ENCODE measurements at places on chromosomes 6 and 20.
A peak's percentile ranks its signal among the peaks of the same experiment; 100 is the strongest.

GRCh38 chr6:13924146-13924948 is 405 bp upstream of the RNF182 start:
- no peak for DNase-seq

- DNase-seq = no peak
Observed at GRCh38 chr20:52963131-52963530, 9.0 kb upstream of the TSHZ2 start.

DNA sequence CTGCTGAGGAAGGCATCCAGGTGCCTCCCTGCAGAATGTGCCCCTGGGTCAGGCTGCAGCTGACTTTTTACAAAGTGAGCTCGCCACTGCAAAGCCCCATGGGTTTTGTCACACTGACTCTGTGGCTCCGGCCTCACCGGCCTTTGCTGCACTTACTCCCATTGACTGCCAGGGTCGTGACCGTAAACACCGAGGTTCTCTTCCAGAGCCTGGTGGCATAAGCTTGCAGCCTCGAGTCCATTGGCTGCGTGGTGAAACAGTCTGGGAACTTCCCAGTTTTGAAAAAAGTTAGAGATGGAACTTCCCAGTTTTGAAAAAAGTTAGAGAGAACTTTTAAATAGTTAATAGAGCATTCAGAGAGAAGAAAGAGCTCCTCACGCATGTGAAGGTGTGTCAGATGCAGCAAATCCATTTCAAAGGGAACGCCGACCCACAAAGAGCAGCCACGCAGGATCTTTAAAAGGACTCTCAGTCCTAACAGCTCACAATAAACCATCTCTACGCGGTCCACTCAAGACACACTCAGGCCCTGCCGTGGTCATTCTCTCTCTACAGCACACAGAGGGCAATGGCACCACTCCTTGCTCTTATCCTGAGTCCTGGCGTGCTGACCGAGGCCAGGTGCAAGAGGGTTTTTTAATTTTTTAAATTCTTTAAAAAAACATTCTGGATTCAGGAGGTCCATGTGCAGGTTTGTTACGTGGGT is 12.8 kb downstream of the RAMACL start:
- no peak for DNase-seq

DNA sequence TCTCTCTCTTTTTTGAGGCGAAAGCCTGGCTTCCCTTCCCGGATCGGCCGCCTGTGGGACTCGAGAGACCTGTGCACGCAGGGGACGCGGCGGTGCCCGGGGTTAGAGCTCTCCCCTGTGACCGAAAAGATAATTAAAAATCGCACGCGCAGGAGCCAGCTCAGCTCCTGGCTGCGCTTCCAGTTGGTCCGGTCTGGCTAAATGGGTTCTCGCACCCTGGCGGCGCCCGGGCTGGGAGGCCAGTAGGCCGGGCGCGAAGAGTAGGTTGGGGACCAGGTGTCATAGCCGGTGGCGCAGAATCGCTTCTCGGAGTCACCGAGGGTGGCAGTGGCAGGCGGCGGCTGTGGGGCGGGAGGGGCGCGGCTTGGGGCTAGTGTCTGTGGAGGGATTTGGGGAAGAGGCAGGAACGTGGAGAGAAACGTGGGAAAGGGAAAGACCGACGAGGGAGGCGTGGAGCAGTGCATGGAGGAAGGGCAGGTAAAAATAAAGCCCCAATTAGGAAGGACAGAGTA is 41.9 kb upstream of the SUPT3H start:
- DNase-seq = no peak

- no peak for DNase-seq
Observed at GRCh38 chr20:58374906-58375758, 13.9 kb upstream of the VAPB start.

- DNase-seq = no peak
Observed at GRCh38 chr20:63289311-63290135, 3.5 kb upstream of the COL20A1 start.

DNA sequence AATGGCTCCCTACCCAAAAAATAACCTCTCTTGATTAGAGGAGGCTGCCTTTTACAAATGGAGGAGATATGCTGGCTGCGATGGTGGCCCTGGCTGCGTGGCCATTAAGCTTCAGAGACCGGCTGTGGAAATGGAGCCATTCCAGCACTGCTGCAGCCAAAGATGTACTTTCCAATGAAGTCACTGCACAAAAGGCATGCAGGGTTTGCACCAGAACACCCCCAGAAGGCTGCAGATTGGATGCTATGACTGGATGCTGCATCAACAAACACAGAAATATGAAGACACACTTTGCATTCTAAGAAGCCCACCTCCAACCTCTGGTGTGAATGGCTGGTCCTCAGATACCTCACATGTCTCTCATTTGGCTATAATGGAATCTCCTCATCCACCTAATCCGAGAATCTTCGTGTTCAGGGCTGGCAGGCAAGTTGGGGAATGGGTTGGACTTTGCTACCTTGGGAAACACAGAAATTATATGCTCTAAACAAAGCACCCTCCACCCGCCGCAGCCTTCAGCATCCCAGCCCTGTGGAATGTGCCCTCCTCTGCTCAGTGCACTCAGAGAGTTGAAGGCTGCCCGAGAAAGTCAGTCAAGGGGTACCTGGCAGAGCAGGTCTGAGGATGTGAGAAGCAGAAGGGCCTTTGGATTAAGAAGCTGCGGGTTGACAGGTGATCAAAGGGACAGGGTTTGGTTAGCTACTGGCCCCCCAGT is 35.3 kb downstream of the APCDD1L start:
- no peak for DNase-seq

- DNase-seq = no peak
Observed at GRCh38 chr6:155030148-155030720, 35.1 kb downstream of the TIAM2 start.

DNA sequence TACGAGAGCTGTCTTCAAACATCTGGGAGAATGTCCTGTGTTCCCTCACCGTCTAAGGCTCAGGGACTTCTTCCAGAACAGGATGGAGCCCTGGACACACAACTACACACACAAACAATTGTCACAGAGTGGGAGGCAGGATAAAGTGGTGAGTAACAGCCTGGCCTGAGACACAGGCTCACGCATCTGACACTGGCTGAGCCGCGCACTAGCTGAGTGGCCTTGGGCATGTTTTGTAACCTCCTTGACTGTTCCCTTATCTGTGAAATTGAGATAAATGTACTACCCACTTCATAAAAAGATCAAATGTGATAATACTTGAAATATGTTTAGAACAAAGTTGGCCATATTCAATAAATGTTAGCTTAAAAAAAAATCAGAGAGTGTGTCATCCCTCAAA is 132.4 kb upstream of the ARMC2 start:
- no peak for DNase-seq

- DNase-seq = no peak
Observed at GRCh38 chr6:100485268-100485667, 20.5 kb upstream of the SIM1 start.

GRCh38 chr20:44967207-44967807 is 995 bp downstream of the STK4 start:
- no peak for DNase-seq

GRCh38 chr20:54337144-54337543 is 129.3 kb downstream of the PFDN4 start:
- no peak for DNase-seq

DNA sequence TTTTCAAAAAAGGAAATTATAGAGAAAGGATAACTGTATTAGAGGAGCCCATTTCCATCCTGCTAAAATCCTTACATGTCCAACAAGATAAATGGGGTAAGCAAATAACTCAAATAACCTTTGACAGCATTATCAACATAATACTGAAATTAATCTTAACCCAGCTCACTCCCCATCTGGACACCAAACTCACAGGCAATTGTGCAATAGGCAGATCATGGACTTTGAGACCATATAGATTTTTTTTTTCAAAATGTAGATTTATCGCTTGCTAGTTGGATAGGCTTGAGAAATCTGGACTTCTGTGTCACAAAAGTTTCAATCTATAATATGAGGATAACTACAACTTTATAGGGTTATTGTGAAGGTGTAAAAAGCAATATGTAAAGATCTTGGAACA is 134.4 kb upstream of the ASCC3 start:
- no peak for DNase-seq

GRCh38 chr20:62452475-62453095 is 23.2 kb downstream of the GATA5 start:
- DNase-seq = no peak

DNA sequence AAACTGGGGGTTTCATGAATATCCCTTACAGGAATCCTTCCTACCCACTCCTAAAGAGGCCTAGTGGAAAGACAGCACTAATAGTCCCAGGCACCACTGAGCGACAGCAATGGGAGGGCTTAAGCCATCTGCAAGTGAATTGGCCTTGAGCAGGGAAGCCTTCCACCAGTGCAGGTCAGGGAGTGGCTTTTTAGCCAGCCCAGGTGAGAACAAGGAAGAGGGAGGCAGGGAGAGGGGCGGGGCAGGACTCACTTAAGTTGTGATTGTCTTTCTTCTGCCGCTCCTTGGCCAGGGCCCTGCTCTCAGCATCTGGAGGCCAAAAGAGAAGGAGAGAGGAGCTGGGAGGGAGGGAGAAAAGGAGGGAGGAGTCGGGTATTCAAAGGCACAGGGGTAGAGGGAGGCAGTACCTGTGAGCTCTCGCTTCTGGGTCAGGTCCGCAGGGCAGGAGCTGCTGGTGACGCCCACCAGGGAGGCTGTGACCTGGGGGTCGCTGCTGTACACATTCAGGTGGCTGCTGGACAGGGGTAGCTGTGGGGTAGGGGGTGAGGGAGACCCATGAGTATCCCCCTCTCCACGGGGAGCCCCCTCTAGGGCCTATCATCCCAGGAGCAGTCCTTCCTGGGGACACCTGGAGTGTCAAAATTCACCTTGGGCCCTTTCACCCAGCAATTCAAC is 47.8 kb downstream of the TFEB start:
- DNase-seq = no peak

GRCh38 chr20:3309226-3309625 is 70.2 kb upstream of the SLC4A11 start:
- DNase-seq = no peak

DNA sequence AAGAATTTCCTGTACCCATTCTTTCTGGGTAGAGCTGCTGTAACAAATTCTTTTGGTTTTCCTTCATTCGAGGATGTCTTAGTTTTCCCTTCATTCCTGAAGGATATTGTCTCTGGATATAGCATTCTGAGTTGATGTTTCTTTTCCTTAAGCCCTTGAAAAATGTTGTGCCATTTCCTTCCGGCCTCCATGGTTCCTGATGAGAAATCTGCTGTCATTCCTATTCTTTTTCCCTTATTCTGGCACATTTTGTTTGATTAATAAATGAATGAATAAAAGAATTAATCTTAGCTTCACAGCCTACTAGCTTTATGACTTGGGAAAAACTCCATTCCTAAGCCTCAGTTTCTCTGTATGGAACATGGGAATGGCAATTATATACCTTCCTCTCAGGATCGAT is 173.1 kb downstream of the EYA2 start:
- no peak for DNase-seq

DNA sequence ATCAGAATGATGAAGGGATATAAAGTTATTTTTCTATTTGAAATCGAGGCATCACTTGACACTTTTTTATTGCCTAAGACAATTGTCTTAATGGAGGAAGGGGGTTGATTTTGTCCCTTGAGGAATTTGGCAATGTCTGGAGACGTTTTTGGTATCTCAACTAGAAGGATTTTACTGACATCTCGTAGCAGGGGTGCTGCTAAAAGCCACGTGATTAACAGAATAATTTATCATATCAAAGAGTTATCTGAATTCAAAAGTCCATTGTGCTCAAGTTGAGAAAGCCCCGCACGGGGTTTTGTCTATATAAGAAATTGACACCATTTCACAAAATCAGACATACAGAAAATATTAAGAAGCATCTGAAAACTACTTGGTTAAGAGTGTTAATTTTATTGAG is 1.5 kb upstream of the TAAR6 start:
- DNase-seq = no peak

GRCh38 chr20:41505184-41505583 is 113.0 kb downstream of the CHD6 start:
- no peak for DNase-seq

- no peak for DNase-seq
Observed at GRCh38 chr20:63062188-63063140, 55.7 kb upstream of the BHLHE23 start.

- DNase-seq = peak; percentile 16
Observed at GRCh38 chr6:56843476-56844349, 111.2 kb upstream of the BEND6 start.

DNA sequence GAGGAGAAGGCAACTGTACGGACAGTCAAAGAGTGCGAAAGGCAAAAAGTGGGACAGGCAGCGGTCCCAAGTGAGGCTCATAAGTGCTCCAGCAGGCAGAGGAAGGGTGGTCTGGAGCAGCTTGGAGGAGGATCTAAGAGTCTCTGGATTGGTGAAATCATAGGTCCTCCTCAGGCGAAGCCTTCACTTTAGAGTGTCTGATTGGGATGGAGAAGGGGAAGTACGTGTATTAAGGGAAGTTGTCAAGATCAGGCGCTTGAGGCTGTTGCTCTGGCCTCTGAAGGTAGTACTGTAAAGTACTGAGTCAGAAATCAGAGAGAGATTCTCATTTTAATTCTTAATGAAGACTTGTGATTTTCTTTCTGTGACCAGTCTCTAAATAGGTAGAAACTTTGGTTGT is 185.6 kb downstream of the KIF16B start:
- no peak for DNase-seq

DNA sequence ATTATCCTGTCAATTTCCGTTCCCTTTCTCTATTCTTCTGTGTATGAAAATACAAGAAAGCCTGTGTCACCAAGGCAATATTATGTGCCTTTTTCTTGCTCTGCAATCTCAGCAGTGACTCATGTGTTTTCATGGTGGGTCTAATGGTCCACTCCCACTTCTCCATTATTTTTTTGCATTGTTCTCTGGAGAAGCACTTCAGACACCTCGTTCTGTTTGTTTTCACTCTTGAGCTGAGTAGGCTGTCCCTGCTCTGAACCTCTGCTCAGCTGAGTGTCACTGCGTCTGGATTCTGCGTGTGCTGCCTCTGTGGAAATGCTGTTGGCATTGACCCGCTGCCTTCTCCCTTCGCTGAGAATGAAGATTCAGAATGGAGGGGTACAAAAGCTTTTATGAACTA is 230.6 kb downstream of the TMEM242 start:
- no peak for DNase-seq

- no peak for DNase-seq
Observed at GRCh38 chr6:27238010-27238983, 9.2 kb upstream of the PRSS16 start.

DNA sequence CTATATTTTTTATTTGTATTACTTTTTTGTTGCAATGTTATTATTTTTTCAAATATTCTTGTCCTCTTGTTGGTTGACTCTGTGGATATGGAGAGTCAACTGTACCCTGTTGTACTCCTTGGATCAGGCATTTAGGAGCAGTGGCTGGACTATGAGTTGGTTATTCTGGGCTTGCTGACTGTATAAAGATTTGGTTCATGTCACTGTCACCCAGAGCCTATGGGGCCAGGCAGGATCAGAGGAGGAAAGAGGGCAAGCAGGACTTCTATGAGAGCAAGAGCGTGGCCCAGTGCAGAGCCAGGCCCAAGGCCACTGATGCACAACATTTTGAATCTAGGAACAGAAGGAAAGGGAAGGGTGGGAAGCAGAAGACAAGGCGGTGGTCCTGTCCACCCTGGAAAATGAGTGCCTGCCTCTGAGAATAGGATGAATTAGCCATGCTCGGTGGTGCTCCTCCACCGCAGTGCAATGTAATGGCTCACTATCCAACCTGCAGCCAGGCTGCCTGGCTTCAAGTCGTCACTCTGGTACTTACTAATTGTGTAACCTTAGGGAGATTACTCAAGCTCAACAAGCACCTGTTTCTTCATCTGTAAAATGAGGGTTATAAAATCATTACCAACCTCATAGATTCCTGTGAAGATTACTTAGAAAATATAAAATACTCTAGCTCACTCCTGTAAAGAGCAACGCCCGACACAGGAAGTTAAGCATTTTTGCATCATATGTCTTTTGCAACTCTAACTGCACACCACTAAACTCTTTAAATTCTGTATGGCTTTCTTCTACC is 192.1 kb downstream of the KCNQ5 start:
- no peak for DNase-seq

All from stimulated activated CD4-positive, alpha-beta T cell treated with anti-CD3 and anti-CD28 coated beads, Interleukin-1b, Interleukin-23, amount 100 ng/mL, for 1 hour (primary cell).